Stomach (tissue), 19 donors: ENCODE measurements at places on chromosomes 7 and 10.

GRCh38 chr10:129942936-129943715, 20.9 kb downstream of the EBF3 start:
- DNase-seq = no peak

DNA sequence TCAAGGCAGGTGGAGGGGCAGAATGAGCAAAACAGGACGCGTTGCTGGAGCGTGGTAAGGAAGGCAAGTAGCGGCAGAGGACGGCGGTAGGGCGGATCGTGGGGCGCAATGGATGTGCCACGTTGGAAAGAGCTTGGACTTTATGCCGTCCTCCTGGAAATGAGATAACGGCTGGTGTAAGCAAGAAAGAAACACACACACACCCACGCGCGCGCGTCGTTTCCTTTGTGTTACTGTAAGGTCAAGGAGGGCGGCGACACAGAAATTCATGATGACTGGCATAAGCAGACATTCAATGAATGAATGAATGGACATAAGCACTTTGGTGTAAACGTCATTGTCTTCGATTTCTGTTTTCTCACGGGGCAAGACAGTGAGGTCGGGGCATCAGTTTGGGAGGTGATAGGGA, 683 bp upstream of the ENTPD7 start:
- DNase-seq = peak; percentile 84

GRCh38 chr7:44081266-44081748, 1.0 kb downstream of the POLM start:
- no peak for DNase-seq

DNA sequence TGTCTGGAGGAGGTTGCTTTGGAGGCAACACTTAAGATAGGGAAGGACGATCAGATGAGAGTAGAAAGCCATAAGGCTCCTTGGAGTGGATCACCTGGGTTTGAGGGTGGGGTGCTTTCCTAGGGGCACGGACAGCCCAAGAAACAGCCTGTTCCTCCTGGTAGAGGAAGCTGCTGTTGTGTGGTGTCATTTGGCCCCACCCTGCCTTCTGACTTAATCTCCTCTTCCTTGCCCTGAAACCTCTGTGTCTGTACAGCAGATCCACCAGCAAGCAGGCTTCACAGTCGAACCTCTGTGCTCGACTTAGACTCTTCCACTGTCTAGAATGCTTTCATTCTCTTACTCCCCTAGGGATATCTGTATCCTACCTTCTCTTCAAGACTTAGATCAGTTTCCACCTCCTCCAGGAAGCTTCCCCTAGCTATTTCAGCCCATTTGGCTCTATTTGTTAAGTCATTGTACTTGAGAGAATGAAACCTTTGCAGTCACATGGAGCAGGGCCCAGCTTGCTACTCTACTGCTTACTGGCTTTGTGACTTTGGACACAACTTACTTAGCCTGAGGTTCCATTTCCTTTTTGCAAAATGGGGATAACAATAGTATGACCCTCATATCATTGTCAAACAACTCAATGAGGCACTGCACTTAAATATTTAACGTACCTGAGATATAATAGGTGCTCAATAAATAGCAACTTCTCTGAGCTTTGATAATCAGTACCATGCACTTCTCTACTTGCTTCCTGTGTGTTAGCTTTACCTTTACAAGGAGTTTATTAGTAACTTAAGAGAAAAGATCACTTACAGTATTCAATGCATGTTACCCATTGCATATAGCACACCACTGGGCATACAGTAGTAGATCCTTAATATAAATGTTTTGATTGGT, 5.0 kb downstream of the MXI1 start:
- DNase-seq = peak; percentile 40

- DNase-seq = peak; percentile 56
Observed at GRCh38 chr7:44150466-44150832, 9.3 kb upstream of the MYL7 start.

GRCh38 chr7:45574669-45575500, 717 bp downstream of the ADCY1 start:
- peak; percentile 83 for DNase-seq

- peak; percentile 31 for DNase-seq
Observed at GRCh38 chr7:141053626-141054025, 20.2 kb upstream of the TMEM178B start.

DNA sequence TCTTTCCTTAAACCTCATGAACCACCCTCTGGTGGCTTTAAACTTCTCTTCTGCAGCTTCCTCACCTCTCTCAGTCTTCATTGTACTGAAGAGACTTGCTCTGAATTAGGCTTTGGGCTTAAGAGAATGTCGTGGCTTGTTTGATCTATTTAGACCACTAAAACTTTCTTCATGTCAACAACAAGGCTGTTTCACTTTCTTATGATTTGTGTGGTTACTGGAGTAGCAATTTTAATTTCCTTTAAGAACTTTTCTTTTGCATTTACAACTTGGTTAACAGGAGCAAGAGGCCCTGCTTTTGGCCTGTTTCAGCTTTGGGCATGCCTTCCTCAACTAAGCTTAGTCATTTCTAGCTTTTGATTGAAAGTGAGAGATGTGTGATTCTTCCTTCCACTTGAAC, 38.1 kb upstream of the CDHR3 start:
- no peak for DNase-seq

- no peak for DNase-seq
Observed at GRCh38 chr10:85448716-85449115, 917.9 kb downstream of the GRID1 start.

DNA sequence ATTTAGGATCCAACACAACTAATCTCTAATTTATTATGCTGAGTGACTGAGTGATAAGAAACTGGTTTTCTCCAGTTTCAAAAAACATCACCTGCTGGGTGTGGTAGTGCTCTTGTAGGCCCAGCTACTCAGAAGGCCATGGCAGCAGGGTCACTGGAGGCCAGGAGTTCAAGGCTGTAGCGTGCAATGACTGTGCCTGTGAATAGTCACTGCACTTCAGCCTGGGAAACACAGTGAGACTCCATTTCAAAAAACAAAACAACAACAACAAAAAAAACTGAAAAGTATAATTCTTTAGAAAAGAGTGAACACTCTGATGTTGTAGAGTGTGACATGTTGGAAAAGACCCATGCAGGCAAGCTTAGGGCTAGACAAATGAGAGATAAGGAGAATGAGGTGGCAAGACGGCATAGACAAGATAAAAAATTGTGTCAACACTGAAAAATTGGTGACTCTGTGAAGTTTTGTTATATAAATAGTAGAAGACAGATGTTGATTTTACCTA, 150.1 kb upstream of the GPR22 start:
- DNase-seq = no peak
